Lower leg skin (tissue), 4 donors: ENCODE measurements at places on chromosomes 1 and 21. TPM values are rescaled to one million over a fixed set of nuclear protein-coding genes. Genes with fewer than 3 reads are reported as not detected.

DNA sequence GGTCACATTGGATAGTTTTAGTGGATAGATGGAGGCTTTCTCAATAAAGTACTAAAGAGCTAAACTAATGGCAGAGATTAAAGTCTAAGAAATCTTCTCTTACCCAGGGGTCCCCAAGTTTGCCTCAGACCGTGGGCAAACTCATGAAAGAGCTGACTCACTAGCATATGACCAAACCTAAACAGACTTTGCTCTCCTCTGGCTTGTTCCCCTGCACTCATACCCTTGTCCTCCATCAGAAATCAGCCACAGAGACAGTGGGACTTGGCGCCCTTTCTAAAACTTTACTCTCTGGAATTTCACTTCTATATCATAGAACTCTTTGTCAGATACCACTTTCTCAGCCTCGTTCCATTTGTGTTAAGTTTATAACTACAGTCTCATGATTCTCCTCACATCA lies 17.0 kb upstream of the HSD3B2 start:
- no peak for DNase-seq

DNA sequence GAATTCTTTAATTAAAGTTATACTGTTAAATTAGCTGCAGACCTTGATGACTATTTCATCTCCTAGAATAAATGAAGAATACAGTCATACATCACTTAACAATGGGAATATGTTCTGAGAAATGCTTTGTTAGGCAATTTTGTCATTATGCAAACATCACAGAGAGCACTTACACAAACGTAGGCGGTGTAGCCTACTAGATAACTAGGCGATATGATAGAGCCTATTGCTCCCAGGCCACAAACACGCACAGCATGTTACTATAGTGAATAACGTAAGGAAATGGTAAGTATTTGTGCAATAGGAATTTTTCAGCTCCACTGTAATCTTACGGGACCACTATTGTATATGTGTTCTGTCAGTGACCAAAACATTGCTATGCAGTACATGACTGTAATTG lies 37.6 kb upstream of the DESI2 start:
- DNase-seq, result no peak

DNA sequence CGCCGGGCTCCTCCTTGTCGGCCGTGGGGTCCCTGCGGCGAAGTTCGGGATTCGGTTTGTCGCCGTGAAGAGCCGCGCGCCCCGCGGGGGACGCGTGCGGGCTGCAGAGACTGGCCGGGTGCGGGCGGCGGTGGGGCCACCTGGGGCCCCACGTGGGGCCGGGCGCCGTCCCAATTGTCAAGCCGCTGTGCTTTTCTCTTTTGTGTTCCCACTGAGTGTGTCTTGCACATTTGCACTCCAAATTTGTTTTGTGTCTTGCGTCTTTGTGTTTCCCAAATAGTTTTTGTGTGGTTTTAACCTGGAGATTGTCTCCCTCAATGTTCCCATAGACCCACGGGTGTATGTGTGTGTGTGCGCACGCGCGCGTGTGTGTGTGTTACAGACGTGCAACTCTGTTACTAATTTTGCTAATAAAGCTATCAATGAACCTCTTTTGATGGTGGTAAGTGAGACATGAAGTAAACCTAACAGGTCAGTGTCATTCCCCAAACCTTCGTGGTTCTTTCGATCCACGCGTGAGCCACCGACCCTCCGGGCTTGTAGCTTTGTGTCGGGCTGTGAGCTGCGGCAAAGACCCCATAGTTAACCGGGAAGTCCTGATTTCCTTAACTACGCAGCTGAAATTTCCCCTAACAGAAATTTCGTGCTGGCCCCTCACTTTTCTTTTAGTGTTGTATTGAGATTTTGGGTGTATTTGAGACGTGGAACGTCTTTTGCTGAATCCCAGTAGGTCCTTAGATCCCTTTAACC lies 708 bp downstream of the PRDM2 start:
- peak; percentile 88 for DNase-seq

- DNase-seq, result no peak
Observed at GRCh38 chr1:210688512-210689234, 360.0 kb downstream of the HHAT start.

- DNase-seq, result no peak
Observed at GRCh38 chr1:30916296-30916695, 7.7 kb upstream of the SDC3 start.

- peak; percentile 14 for DNase-seq
Observed at GRCh38 chr1:218164111-218164929, 120.8 kb upstream of the RRP15 start.

DNA sequence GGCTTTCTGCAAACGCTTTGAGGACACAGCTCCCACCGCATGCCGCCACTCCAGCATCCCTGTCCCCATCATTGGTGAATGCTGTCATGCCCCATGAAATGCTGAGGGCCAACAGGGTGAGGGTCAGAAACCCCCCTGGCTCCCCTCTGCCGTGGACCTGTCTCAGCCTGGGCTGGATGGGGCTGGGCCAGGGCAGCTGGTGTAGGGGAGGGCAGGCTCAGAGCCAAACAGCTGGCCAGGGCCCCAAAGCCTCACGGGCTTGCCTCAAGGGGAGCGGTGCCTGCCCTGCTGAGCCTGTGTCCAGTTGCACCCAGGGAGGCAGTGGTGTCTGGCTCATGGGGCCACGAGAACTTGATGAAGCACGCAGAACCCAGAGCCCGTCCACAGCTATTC lies 49.7 kb downstream of the S100B start:
- DNase-seq, result no peak

DNA sequence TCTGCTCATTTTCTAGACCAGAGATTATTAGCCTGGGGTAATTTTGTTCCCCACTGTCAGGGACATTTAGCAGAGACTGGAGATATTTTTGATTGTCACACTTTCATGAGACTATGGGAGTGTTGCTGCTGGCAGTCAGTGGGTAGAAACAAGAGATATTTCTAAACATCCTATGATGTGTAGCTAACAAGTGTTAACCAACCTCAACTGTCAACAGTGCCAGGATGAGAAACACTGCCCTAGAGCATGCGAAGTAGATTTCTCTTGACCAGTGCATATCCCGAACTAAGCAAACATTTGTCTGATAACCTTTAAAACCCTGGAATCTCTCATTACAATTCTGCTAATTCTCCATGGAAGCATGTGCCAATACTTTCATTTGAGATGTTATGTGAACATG lies 607.4 kb upstream of the TMPRSS15 start:
- DNase-seq, result no peak

DNA sequence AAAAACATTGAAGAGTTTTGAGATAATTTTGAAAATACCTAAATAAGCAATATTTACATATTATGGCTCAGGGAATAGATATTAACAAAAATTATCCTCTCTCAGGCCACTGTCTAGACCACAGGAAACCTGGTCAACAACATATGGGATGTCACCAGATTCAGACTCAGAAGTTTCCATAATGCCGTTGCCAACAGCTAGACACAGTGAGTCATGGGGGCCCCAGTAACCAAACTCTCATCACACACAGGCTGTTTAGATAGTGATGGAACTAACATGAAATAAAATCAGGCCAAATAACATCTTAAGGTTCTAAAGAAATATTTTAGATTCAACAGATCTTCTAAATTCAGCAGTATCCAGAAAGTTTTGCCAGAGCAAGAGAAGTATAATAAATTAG lies 681.7 kb upstream of the ADAMTS5 start:
- DNase-seq, result no peak

GRCh38 chr1:208208132-208208487 lies 36.1 kb downstream of the PLXNA2 start:
- no peak for DNase-seq

DNA sequence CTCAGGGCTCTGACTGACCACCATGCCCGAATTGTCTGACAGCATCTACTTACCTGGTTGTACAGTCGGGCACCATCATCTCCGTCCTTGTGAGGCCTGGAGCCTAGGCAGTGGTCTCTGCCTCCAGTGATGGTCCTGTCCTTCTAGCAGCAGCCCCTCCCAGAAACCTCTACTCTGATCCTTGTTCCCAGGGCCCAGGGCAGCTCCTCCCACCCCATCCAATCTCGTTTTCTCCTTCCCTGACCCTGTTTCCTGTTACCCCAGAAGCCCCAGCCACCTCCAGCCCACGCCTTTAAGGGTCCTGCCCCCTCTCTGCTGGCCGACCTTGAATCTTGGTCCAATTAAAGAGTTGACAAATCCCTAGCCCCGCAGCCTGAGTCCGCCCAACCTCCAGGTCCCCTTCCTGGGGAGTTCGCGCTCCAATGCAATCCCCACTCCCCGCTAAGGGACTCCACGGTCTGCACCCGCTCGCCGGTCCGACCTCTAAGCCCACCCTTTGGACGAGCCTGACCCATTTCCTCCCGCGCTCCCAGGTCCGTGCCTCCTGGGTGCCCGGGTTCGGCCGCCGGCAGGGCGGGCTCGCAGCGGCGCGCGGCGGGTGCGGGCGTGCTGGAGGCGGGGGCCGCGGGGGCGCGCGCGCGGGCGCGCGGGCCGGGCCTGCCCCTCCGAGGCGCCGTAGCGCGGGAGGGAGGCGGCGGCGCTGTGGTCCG lies at the start of gene B4GALT2:
Gene B4GALT2, plus strand, starts transcription at position 660 of the 710 bp plus-strand sequence. CDS start 1,951 bp downstream, outside the sequence.
- DNase-seq, result no peak

DNA sequence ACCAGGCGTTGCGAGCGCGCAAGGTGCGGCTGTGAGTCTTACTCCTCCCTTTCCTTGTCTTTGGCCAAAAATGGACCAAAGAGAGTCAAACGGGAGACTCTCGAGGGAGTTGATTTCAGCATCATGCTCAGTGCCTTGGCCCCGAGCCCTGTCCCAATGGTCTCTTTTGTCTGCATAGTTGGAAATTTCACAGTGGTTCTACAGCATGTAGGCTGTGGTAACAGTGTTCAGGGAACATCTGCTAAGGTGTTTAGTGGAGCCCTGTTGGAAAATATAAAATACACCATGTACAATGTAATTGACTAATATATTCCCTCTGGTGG lies 2.7 kb downstream of the CACNA1E start:
- no peak for DNase-seq

DNA sequence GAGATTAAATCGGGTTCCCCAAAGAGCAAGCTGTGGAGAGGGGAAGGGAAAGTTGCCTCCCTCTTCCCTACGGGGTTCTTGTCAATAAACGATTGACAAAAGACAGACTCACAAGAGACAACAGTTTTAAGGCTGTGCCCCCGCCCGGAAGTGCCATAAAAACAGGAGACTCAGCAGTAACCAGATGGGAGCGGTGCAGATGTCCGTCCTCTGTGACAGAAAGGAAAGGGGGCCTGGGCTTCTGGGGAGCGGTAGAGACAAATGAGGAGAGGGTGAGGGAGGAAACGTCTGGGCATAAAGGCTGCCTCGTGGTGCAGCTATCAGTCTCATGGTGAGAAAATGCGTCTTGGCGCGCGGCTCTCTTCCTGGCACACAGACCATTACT lies 5.9 kb downstream of the TP73 start:
- DNase-seq, result no peak

- DNase-seq, result no peak
Observed at GRCh38 chr1:39791838-39792237, 3.2 kb upstream of the BMP8B start.

GRCh38 chr21:46660505-46660904 lies 25.0 kb downstream of the PRMT2 start:
- no peak for DNase-seq

DNA sequence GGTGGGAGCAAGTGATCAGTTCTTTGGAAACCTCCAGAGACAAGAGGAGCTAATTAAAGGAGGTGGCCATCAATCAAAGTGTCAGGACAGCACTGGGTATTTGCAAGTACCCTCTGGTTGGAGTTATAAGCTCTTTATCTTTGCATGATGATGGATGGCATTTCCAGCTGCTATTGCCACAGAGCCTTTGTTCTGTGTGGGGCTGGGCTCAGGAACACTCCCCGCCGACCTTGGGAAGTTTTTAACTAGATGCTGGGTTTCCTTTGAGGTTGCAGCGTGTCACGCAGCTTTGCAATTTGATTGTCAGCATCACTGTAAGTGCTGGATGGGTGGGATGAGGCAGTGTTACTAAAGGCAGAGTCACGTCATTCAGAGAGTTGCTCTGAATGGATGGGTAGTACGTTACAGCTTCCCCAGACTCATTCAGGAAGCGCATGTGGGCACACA lies 68.9 kb downstream of the CNIH3 start:
- DNase-seq, result no peak

GRCh38 chr1:50697440-50698421 lies 262.3 kb downstream of the FAF1 start:
- no peak for DNase-seq

GRCh38 chr21:33403786-33404585 lies 773 bp downstream of the IFNGR2 start:
- peak; percentile 50 for DNase-seq

DNA sequence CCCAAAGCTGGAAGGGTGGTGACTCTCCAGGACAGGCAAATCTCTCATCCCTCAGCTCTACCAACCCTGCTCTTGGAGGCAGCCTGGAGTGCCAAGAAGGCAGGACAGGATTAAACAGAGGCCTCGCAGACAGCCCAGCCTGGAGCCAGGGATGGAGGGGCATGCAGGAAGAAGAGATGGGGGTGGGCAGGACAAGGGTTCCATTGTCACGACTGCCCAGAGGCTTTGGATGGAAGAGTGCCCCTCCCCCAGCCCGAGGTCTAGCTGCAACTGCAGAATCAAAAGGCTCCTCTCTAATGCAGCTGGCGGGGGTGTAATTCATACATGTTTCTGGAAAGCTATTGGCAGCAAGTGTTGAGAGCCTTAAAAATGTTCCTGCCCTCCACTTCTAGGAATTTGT lies 8.8 kb downstream of the RAB7B start:
- DNase-seq, result no peak

DNA sequence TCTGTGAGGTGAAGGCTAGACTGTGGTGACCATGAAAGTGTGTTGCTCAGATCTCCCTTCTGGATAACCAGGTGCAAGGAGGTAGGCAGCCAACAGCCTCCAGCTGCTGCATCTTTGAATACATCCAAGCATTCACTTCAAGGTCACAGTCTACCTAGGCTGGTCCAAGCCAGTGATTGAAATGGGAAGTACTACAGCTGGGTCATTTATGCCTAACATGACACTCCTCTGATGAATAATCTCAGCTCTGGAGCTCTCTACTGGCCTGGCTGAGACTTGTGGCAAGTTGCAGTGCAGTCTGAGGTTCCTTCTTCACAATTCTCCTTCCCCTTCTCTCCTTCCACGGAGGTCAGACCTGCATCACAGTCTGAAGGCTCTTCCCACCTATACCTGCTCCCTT lies 35.0 kb upstream of the ARHGAP29 start:
- no peak for DNase-seq

Gene OXCT2
- total RNA-seq, result 6.6 TPM

Gene RGS16
- 1.2 TPM for total RNA-seq

Gene NUF2
- total RNA-seq, result 2.9 TPM

Gene CLEC20A
- total RNA-seq, result not detected

Gene OR2L3
- not detected for total RNA-seq

Gene CD2
- not detected for total RNA-seq

Gene PALMD
- 68.9 TPM for total RNA-seq

Gene ADCY10
- total RNA-seq, result 0.07 TPM

Gene PTPN7
- 2.3 TPM for total RNA-seq

Gene SLC37A1
- 7.4 TPM for total RNA-seq

Gene PAPPA2
- 0.19 TPM for total RNA-seq
